ENCODE measurements at places on chromosomes 11 and 22.

DNA sequence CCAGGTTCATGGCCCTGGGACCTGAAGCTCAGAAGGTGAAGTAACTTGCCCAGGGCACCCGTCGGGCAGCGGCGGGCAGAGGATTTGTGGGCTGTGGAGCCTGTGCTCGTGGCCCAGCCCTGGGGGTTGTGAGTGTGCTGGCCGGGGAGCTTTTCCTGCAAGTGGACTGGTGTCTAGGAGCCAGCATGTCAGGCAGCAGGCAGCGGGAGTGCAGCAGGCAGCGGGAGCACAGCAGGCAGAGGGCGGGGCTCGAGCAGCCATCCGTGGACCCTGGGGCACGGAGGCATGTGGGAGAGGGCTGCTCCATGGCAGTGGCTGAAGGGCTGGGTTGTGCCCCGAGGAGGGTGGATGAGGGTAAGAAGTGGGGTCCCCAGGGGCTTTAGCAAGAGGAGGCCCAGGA is 72.7 kb upstream of the PPP6R3 start:
- DNase-seq = no peak

GRCh38 chr11:120392314-120392713 is 56.1 kb downstream of the ARHGEF12 start:
- DNase-seq = no peak

DNA sequence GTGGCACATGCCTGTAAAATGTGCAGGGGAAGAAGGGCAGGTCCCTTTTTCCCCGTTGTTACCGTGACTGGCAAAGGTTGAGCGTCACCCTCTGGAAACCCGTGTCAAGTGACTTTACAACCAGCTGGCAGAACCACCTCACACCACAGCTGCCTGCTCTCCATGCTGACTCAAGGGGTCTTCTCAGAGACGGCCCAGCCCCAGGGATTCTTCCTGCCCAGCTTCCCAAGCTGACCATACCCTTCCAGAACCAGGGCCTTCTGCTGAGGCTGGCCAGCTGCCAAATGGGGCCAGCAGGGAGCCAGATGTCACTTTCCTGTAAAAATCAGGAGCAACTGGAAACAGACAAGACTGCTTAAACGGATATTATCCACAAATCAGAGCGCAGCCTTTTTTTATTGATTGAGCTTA is 6.3 kb downstream of the PC start:
- no peak for DNase-seq

DNA sequence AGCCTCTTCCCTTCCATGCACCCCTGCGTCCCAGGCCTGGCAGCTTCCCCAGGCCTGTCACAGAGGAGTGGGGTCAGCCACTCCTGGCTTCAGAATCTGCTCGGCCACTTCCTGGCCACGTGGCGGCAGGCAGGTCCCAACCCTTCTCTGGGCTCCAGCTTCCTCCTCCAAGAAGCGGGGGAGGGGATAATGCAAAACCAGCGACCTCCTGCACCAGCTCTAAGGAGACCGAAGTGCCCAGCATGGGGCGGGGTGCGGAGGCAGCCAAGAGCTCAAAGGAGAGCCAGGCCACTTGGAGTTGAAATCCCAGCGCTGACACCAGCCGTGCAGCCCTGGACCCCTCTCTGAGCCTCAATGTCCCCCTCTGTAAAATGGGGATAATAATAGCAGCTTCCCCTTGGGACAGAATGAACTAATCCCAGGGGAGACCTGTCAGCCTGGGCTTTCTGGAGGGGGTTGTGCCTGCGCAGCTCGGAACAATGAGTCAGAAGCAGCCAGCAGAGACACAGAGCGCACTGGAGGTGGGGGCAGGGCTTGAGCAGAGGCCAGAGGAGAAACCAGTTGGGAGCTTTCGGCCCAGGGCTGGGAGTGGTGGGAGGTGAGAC is 22.8 kb upstream of the PICK1 start:
- no peak for DNase-seq

- no peak for DNase-seq
Observed at GRCh38 chr11:8484251-8484650, 109.8 kb downstream of the STK33 start.

GRCh38 chr22:26786398-26786797 is 129.0 kb downstream of the MIAT start:
- no peak for DNase-seq

DNA sequence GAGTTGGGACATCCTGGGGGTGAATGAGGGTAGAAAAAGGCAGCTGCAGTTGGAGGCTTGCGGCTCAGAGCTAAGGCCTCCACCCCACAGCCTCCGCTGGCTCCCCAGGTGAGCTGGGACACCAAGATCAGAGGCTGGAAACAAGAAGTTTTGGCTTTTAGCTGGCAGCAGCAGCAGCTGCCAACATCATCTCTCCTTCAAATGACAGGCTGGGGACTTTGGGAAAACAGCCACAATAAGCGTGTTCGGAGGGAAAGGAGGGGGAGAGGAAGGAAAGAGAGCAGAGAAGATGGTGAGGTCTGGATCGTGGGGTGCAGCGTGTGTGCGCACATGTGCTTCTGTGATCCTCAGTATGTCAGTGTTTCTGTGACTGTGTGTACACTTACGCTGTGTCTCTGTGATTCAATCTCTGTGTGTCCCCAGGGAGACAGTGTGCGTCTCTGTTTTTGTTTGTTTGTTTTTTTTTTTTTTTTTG is 62.0 kb upstream of the RASD2 start:
- DNase-seq = no peak

DNA sequence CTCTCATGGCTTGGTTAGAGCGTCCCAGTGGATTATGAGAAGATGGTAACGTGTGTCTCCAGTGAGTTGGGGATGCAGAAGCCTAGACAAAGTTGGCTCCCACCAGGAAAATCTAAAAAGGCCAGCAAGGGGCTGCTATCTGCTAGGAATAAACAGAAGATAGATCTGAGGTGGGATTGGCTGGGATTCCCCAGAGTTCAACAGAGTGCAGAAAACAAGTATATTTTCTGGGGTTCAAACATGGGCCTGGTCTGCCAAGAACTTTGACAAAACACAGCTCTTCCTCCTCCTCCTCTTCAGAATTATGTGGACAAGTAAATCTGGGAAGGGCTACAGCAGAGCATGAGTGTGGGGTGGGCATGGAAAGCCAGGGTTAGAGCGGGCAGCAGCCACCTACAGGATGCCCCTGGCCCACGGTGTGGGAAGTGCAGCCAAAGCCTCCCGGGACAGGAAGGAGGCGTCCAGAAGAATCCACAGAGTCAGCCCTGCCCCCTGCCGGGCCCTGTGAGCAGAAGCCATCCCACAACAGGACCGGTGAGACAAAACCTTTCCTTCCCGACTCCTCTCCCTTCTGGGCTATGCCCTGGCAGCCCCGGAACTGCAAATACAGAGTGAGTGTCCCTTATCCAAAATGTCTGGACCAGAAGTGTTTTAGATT is 67.1 kb downstream of the CD82 start:
- peak; percentile 61 for DNase-seq

GRCh38 chr11:60119710-60120109 is 31.2 kb downstream of the MS4A2 start:
- DNase-seq = no peak

DNA sequence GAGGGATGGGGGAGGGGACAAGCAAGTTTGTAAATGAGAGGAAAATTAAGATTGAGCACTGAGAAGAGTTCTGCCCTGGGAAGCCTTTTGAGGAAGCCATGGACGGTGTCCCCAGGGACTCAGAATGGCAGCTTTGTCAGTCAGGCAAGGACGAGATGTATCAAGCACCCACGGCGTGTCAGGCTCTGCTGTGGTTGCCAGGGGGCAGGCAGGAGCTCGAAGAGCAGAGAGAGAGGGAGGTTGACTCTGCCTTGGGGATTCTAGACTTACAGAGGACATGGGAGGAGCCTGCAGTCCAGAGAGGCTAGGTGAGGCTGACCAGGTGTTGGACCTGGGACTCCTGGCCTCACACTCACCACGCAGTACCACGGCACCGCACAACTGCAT is 29.1 kb upstream of the SYT7 start:
- no peak for DNase-seq

DNA sequence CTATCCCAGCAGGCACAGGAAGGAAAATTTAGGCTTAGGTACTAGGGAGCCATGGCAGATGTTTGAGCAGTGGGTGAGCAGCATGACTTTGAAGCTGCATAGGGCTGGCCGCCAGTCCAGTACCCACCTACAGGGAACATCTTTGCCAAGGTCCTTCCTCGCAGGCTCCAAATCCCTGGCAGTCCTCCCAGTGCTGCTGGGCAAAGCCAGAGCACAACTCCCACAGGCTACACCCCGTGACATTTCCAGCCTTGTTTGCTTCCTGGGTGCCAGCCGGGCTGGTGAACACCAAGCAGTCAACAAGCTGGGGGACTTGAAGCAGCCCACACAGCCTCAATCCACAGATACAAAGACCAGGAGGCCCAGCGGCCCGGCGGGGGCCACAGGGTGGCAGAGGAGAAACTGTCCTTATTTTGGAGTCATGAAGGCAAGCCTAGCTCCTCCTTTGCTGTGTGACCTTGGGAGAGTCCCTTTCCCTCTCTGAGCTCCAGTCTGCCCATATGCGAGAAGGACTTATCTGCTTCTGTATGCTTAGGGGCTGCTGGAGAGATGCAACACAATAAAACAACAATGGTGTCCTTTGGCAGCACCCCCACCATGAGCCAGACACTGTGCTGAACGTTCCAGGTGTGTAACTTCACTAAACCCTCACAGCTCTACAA is 28.0 kb downstream of the TPST2 start:
- no peak for DNase-seq

- DNase-seq = no peak
Observed at GRCh38 chr11:62120431-62120830, 3.4 kb upstream of the INCENP start.

Data from GM20000 (cell line).